NCI-H2171 (cell line): ENCODE measurements at places on chromosomes 2 and 18.
A peak's percentile ranks its signal among the peaks of the same experiment; 100 is the strongest.

GRCh38 chr2:184256611-184257010 is 341.7 kb upstream of the ZNF804A start:
- DNase-seq: no peak

DNA sequence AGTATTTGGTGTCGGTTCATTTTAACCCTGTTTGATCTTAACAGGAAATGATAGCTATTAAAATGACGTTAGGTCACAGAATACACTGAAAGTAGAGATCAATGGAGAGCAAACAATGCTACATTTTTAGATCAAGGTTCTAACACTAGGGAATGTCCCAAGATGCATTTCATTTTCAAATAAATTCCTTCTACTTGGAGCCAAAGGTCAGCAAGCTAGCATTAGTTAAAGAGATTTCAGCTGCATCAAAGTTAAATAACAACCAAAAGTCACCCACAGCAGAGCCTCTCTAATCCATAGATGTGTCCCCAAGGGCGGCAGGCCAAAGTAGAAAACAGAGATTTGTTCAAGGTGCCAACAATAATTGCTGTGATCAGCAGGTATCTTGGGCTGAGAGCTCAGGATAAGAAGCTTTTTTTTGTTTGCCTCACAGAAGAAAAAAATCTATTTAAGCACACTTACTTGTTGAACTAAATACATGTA is 1233.6 kb upstream of the TMEFF2 start:
- DNase-seq: no peak

- no peak for DNase-seq
These were observed 13.4 kb upstream of the HPCAL1 start for GRCh38 chr2:10289352-10289751.

- DNase-seq: no peak
These were observed 674.9 kb downstream of the LRP1B start for GRCh38 chr2:141455877-141456276.

DNA sequence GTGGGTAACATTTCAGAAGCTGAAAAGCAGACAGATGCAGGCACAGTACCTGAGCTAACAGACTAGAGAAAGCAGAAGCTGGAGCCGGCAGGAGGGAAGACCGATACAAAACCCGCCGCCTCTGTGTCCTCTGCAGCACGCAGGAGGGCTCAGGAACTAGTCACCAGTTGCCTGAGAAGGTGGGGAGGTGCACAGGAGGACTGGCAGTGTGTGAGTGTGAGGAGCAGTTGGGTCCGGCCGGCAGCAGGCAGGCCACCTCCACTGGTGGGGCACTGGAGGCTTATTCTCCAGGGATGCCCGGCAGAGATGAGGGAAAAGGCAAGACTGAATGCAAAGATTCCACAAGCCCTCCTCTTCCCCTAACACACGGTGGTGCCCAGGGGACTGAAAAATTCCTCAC is 18.2 kb downstream of the ERCC3 start:
- no peak for DNase-seq

DNA sequence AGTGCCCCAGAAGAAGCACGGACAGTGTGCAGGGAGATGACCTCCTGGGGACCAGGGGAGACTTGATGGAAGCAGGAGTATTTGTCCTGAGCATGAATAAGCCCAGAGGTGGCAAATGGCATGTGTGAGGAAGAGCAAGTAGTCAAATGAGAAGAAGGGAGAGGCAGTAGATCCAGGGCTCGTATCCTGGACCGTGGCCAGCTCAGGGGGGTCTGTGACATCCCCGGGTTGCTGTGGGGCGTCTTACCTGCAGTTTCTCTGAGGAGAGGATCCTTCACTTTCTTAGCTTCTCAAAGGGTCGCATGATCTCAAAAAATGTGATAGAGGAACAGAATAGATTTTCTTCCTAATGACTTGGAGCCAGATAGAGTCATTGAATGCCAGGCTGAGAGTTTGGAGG is 57.0 kb upstream of the FOSL2 start:
- DNase-seq: no peak

DNA sequence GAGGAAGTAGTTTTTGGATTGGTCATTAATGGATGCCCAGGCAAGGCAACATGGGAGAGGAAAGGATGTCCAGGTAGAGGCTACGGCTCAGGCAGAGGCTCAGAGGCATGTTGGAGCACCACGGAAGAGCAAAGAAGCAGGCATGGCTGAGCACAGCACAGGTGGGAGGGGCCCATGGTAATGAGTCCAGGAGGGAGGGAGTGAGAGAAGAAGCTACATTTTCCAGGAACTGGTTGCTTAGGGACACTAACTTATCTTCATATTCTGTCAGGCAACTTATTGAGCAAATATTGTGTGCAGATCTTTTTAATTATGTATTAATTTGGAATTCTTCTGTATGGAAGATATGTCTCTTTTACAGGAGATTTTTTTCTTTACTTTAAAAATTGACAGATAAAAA is 42.2 kb downstream of the ARHGEF4 start:
- DNase-seq: no peak

DNA sequence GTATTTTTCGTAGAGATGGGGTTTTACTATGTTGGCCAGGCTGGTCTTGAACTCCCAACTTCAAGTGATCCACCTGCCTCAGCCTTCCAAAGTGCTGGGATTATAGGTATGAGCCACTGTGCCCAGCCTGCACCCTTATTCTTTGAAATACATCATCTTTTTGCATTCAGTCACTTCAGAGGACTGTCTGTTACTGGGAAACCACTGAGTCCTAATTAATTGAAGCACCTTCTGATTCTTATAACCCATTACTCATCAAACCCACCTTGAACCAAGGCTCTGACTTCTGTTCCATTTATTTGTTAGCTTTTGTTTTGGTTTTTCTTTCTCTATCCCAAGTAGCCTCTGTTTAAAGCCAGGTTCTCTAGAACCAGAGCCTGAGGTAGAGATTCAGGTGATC is 49.6 kb downstream of the CPO start:
- no peak for DNase-seq

DNA sequence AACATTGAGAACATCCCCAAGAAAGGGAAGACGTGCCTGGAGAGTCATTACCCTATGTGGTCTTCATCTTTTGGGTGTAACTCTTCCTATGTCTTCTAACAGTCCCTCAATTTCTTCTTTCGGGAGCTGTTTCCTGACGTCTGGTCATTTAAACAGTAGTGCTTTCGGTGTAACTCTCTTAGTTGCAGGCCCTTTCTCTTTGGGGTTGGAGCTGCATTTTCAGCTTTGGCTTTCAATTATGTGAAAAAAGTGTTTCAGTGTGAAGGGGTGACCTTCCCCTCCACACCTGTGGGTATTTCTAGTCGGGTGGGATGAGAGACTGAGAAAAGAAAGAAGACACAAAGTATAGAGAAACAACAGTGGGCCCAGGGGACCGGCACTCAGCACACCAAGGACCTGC is 105.9 kb downstream of the CERS6 start:
- DNase-seq: no peak

DNA sequence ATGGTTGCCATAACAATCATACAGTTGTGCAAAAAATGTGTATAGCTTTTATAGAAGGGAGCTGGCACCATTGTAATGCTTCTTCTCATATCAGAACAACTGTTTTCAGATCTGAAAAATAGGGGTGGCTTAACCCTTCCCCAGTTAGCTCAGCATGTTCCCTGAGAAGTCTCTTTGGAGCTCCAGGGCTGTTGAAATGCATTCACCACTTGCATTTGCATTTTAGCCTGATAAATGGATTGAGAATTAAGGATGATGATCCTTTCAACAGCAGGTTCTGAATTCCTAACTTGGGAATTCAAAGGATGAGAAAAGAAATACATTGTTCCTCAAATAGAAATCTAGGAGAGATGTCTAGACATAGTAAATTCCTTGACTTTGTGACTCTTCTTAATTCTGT is 181.7 kb upstream of the ALPP start:
- no peak for DNase-seq

GRCh38 chr2:121202541-121203310 is 82.3 kb downstream of the TFCP2L1 start:
- DNase-seq: no peak

GRCh38 chr18:66727991-66728390 is 124.1 kb upstream of the CDH19 start:
- no peak for DNase-seq

DNA sequence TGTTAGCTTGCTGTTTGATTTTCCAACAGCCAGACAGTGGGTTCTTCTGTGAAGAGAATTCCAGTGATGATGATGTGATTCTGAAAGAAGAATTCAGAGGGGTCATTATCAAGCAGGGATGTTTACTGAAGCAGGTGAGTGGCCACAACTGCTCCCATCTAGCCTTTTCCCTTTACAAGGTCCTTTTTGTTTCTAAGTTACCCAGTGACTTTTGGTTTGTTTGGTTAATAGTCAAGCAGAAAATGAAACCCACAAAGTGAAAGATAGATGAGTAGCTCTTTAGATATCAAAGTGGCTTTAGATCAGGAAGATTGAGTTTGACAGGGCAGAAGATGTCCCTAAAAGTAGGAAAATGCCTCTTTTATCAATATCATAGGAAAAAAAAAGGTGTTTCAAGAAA is 23.3 kb downstream of the PLEK start:
- DNase-seq: no peak

GRCh38 chr18:77207540-77207939 is 42.1 kb upstream of the GALR1 start:
- DNase-seq: no peak

- DNase-seq: no peak
These were observed 18.7 kb upstream of the COLEC12 start for GRCh38 chr18:519019-519879.

DNA sequence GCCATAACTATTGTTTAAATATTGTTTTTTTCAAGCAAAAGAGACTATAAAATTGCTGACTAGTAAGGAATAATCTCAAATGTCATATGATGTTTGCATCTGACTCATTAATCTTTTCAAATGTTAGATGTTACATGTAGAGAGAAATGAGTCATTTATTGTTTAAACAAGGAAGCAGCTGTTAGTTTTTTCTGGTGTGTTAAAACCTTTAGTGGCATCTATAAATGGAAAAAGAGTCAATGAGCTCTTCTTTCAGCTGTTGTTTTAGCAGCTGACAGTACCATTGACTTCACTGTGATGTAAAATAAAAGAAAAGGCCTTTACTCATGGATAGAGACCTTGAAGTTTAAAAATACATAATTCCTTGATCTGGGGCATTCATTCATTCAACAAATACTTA is 1.8 kb upstream of the KLHL41 start:
- no peak for DNase-seq

DNA sequence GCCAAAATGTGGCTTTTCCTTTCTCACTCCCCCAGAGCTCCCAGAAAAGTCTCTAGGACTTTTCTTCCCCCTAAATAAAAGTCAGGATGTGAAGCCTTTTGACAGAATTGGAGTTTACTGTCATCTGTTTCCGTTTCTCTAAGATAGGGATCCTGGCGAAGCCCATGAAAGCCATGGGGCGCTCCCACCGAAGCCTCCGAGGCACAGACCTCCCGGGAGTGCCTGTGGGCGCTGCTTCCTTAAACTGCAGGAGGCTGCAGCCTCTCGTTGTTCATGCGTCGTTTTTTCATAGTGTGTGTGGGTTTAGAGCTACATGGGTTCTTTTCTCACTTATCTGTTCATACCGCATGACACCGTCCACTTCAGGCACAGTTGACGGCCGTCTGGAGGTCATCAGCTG is 56.8 kb downstream of the ASAP2 start:
- no peak for DNase-seq

GRCh38 chr2:241355983-241356870 is at the start of gene FARP2:
FARP2 (plus strand) TSS chr2:241356285; CDS start chr2:241373108, 16,823 bp downstream.
- DNase-seq: peak; percentile 86

DNA sequence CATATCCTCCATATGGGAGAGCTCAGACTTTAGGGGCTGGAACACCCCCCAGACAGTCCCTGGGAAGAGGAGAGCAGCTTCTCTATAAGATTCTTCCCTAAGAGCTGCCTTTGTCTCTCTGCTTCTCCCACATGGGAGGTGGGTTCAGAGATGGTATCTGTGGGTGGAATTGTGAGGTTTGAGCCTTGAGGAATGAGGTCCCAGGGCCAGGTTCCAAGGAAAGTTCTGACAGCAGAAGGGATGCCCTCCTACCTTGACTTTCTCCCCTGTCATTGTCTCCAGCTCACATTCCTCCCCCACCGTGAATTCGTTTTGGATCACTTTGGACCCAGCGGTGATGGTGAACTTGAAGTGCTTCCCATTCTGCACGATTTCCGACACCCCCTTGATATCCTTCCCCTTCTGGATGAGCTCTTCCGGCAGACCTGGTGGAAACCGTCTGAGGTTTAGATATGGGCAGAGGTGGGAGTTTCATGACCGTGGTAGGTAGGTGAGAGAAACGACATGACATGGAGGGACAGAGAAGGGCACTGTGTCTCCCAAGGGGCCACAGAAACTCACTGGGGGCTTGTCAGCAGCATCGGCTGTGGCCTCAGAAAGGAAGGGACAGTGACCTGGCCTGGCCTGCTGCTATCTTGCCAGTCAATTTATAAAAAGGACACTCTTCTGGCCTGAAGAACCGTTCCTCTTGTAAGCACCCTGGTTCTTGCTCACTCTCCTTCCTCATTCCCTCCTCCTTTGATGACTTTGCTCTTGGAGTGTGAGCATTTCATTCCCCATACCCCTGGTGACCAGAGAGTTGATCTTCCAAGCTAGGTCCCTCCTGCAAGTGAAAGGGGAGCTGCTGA is 1.7 kb downstream of the FABP1 start:
- DNase-seq: no peak

DNA sequence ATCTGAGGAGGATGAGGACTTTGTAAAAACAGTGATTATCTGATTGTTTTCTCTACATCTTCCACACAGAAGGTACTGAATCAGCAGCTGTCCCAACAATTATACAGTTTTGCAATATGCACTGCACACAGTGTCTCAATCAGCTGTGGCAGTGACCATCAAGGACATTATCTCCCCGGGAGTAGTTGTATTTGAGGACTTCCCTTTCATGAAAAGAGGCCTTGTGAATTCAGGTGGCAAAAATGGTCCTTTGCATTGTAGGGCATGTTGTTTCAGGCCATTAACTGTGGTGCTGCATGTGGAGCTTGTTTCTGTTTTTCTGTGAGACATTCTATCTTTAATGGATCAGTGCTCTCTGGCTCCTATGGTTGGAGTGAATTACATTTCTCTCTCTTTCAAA is 779.4 kb upstream of the FSHR start:
- no peak for DNase-seq

GRCh38 chr2:1960761-1961160 is 216.4 kb upstream of the PXDN start:
- DNase-seq: no peak

DNA sequence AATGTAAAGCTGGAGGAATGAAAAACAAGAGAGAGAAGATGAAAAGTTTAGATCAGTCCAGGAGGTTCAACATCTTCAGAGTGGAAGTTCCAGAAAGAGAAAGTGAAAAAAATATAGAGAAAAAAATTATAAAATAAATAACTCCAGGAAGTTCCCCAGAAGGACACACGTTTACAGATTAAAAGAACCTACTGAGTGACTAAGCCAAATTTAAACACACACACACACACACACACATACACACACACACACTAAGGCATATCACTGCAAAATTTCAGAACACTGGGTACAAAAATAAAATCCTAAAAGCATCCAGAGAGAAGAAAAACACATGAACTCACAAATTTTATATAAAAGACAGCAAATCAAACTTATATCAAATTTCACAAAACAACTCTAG is 85.9 kb upstream of the PMAIP1 start:
- DNase-seq: no peak

- no peak for DNase-seq
These were observed 61.4 kb downstream of the TXNL1 start for GRCh38 chr18:56576826-56577573.
